NCI-H187 treated with DMSO at 0.1 percent for 48 hours (cell line): ENCODE measurements at places on chromosomes 6 and 20.

- no peak for DNase-seq
Observed at GRCh38 chr20:57735831-57736737, 26.3 kb upstream of the PMEPA1 start.

DNA sequence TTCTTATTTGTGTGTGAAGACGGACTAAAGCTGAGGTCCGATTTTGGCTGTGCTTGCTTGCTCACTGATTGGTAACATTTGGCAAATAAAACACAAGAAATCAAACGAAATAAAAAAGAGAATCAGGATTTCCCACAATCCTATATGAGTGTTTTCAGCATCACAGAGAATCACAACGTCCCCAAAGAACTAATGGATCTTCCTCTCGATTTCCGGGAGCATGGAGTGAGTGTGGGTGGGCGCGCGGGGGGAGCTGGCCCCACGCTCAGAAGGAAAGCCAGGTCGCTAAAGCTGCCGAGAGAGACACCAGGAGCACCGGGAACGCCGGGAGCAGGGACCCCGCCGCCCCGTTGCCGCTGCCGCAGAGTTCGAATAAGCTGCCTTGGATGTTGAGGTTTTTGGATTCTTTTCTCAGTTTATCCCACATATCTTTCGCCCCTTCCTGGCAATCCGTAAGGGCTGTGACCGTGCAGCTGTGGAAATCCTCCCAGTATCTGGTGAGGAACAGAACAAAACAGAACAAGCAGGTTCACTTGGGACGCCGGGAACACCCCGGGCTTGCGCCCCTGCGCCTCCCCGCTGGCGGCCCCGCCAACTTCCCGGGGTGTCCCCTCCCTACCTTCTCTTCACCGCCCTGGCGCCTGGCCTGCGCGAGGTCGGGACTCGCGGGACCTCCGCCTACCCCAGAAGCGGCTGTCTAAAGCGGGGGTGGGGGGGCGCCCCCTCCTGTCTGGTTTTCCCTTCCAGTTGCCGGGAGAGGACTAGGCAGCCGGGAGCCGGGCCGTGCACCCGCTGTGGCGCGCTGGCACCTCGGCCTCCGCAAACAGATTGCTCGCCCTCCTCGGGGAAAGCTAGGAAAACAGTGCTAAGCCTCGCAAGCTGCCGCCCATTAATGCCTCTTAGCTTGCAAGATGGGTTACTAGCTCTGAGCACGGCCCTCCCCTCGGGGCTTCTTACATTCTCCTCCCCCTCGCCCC lies 7.7 kb downstream of the NRN1 start:
- DNase-seq = no peak

GRCh38 chr20:63754008-63754407 lies 14.4 kb downstream of the SLC2A4RG start:
- no peak for DNase-seq

GRCh38 chr20:56664796-56665195 lies 35.7 kb downstream of the TFAP2C start:
- DNase-seq = no peak

- DNase-seq = no peak
Observed at GRCh38 chr20:57677584-57677982, 32.2 kb downstream of the PMEPA1 start.

- DNase-seq = no peak
Observed at GRCh38 chr20:44069203-44070011, 117.6 kb downstream of the JPH2 start.

DNA sequence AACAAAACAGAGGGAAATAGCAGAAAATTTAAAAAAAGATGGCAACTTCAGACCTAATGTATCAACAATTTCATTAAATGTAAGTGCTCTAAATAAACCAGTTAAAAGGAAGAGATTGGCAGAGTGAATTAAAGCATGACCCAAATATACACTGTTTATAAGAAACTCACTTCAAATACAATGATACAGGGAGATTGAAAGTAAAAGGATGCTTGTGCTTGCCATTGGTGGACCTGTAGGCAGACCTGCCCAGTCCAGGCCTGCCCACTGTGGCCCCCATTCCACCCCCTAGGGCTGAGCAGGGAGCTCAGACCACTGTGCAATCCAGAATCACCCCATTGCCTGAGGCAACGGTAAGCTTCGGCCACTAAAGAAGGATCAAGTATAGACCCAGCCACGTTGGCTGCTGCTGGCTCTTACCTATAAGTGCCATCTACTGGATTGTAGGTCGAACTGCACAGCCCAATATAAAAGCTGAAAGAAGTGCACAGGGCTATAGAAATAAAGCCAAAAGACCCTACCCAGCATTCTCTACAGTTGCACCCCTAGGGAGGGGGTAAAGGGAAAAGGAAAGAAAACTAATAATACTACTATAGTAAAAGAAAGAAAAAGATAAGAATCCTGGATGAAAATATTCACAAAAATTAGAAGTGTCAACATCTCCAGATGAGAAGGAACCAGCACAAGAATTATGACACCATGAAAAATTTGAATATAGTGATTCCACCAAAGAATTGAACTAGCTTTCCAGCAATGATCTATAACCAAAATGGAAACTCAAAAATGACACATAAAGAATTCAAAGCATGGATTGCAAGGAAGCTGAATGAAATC lies 36.1 kb downstream of the PSMB1 start:
- peak; percentile 35 for DNase-seq
